ENCODE measurements at places on chromosomes 1 and 21.

DNA sequence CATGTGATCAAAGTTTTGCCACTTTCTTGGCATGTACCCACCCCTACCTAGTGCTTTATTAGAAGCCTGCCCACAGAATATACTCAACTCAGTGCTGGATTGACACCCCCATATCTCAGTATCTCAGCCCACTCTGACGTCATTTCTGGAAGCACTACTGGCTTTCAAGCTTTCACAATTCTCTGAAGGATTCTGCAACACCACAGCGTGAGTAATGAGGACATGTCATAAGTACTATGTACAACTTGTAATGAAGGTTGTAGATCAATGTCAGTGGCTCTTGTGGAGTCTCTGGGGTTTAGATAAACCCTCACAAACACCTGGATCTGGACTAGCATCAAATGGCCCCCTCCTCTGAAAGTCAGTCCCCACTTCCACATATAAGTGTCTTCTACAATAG, 57.2 kb downstream of the TNFSF4 start:
- no peak for DNase-seq

GRCh38 chr1:19087737-19088594, 122.1 kb downstream of the UBR4 start:
- no peak for DNase-seq

- no peak for DNase-seq
These were observed 33.7 kb downstream of the ZBTB18 start for GRCh38 chr1:244084763-244085162.

DNA sequence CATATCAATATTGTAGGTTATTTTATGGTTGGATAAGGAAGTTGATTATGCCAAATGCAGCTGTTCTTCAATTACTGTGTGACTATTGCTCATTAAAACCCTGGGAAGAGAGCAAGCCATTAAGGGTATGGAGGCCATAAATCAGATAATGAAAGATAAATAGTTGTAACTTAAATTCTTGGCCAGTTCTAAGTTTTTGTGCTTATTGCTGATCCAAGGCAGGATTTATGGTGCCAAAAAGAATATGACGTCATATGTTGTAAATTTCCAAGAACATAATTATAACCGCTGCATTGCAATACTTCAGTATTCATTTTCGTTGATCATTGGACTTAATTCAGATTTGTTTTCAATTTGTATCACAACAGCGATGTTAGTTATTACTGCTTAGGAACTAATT, 211.6 kb downstream of the LRRC40 start:
- DNase-seq, result no peak

DNA sequence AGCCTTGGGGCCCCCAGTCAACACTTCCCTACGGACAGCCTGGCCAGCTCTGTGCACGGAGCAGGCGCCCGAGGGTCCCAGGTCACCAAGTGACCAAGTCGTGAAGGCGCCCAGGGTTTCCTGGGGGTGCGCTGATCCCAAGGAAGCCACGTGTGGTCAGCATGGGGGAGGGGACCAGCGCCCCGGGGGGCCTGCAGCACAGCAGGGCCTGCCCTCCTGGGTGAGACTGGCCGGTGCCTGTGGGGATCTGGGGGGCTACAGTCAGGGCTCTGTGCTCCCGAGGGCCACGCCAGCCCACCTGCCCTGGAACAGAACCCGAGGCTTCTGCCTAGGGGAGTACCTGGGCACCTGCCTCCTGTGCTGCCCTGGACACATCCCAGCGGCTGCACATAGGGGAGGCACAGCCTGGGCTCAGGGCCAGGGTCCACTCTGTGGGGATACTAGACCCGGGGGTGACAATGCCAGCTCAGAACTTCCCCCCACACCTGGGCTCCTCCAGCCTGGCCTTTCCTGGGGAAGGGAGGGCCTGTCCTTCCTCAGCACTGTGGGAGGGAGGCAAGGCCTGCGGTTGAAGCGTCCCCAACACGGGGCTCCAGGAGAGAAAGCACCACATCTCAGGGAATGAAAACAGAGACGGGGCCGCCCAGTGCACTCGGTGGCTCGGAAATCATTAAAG, 6.2 kb upstream of the POFUT2 start:
- DNase-seq, result no peak

DNA sequence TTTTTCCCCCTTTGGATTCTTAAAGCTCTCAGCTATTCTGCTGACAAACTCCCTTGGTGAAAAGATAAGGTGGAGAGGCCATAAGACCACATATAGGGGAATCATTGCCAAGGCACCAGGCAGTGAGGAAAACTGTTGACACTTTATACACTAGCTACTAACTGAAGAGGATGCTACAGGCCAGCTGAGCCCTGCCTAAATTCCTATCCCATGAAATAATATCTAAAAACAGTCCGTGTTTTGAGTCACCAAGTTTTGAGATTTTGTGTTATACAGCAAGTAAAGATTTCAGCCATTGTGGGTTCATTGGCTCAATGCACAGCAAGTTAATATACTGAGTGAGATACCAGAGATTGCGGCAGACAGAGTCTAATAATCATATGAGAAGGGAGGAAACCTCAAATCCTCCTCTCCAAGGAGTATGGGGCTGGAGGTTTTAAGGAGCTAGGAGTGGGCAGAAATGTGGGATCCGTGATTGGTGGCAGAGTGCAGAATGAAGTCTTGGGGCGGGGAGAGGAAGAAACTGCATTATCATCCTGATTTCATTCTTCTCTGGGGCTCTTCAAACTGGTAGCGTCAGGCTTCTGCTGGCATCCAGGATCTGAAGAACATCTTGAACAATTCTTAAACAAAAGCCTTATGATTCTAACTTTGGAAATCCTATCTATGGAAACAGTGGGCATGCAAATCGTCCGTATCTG, 9.2 kb downstream of the CLDN8 start:
- DNase-seq, result peak; percentile 63

GRCh38 chr1:118960026-118960561, 28.0 kb downstream of the TBX15 start:
- no peak for DNase-seq

GRCh38 chr1:6454856-6455751, 10.9 kb downstream of the TNFRSF25 start:
- no peak for DNase-seq

DNA sequence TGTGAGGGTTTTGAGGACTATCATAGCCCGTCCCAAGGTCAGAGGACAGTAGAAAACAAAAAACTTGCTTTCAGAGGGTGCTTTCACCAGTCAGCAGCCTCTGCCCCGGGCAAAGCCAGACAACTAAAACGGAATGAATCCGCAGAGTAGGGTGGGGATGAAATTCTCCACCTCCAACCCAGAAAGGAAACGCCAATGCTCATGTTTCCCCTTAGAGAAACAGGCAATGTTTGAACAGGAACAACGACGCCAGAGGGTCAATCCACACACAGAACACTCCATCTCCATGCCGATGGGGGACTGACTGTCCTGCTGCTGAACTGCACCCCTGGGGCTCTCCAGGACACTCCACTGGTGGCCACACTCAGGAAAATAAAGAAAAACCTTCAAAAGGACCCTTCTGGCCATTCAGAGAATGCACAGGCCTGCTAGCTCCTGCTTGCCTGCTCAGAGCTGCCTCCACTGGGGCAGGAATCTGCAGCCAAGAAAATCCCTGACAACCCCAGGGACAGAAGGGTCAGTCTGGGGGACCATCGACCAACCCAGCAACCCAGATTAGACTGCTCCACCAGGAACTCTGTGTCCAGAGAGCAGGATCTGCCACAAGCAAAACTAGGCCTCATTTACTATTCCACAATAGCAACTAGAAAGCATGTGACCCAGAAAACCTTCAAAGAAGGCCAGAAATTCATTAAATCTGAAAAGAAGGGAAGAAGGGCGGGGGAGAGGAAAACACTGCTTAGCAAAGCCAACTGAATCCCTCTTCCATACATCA, 116.0 kb downstream of the TOMM20 start:
- no peak for DNase-seq

DNA sequence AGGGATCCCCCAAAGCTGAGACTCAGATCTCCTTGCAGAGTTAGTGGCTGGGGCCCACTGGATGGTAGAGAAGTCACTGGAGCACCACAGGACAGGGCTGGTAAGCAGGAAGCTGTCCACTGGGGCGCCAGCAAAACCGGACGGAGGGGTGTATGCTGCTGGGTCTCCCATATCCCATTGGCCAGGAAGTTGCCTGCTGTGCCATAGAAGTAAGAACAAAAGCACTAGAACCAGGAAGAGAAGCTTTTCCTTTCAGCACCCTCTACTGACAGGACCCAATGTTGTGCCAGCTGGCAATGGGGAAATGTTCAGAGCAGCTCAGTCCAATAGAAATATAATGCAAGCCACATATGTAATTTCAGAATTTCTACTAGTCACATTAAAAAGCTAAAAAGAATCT, 146.6 kb downstream of the SPATA46 start:
- DNase-seq, result no peak

DNA sequence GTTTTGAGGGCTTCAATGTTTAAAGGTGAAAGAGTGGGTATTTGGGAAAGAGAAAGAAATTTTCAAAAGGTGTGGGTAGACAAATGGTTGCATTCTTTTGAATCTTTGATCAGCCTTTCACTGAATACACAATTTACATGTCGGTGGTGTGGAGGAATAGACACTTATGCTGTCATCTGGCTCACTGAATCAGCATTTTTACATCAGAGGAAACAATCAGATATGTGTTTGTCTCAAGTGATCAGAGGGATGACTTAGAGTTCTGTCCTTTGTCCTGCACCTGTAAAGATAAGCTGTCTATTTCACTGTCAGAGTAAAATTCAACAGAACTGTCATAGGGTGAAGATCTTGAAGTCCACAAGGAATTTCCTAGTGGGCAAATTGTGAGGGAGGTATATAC, 170.9 kb upstream of the USP25 start:
- DNase-seq, result no peak

- DNase-seq, result no peak
These were observed 19.0 kb downstream of the CYP4B1 start for GRCh38 chr1:46817814-46818213.

GRCh38 chr1:198830412-198830811, 191.6 kb downstream of the PTPRC start:
- no peak for DNase-seq

- DNase-seq, result no peak
These were observed 54.4 kb upstream of the SCMH1 start for GRCh38 chr1:41296506-41296905.

DNA sequence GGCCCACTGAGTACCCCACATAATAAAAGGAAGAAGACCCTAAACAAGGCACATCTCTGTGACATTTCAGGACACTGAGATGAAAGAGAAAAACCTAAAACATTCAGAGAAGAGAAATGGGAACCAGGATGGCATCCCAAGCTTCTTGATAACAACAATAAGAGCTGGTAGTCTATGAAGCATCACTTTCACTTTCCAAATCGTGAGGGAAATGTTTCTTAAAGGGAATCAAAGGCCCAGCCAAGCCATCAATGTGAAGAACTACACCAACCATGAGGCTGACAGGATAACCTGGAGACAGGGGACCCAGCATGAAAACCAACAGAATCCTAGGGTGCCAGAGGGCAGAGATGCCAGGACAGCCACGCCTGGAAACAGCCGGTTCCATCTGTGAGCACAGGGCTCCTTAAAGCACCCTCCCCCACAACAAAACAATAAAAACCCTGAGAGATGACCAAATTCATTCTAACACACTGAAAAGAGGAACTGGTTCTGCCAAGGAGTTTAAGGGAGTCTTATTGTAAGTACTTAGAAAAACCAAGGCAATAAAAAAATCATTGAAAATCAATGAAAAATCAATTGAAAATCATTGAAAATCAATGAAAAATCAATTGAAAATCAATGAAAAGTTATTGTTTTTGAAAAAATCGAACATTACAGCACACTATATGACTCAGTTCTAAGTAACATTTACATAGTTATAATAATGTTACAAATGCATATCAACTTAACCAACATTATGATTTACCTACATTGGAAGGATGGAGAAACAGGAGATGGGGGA, 141.5 kb upstream of the ERG start:
- DNase-seq, result no peak

- DNase-seq, result peak; percentile 87
These were observed 75.4 kb downstream of the ABCA4 start for GRCh38 chr1:94045465-94046056.

DNA sequence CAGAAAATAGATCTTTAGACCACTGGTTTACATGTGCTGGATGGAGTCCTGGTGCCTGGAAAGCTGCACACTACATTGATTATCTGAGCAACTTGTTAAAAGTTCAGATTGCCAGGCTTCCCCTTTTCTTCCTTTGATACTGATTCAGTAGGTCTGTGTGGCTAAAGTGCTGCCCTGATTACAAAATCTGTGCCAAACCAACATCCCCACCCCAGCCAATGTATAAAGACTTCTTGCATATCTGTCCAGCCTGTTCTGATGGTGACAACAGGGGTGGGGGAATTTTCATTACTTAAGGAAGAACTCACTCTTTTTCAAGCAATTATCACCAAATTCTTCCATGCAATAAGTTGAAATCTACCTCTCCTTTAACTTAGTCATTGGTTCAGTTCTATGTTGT, 135.5 kb downstream of the TNFSF18 start:
- no peak for DNase-seq

DNA sequence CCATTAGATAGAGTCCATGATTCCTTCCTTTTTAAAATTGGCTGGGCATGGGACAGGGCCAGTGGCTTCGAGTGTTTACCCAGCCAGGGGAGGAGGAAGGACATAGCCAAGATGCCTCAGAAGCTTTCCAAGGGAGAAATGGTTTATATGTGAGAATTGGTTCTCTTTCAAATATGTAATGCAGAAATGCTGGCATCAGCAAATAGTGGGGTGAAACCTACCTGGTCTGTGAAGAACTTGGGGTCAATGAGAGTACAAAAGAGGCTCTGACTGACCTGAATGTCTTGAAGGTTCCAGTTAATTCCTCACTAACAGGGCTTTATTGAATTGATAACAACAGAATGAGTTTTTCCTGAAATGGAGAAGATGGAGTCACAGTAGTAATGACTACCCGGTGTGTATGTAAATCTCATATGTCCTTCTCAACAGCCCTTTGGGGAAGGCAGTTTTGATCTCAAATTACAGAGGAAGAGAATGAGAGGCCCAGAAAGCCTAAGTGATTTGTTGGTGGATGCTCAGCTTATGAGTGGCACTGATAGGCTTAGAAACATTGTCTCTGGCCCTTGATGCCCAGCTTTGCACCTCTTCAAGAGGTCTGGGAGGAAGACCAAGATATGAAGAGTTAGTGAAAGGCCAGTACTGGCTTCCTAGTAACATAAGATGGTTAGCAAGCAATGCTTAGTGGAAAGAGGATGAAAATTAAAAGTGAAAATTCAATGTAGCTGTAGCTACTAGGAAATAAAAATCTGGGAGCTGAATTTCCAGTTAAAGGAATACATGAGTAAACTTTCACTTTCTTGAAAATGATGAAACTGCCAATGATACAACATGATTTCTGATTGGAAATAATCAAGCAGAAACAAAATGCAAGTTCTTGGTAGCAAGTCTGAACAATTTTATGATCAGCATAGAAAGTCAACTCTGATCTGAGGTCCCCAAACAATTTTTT, 2.7 kb downstream of the ATF3 start:
- no peak for DNase-seq

GRCh38 chr1:154404984-154405746, at the start of gene IL6R:
IL6R (plus strand) TSS chr1:154405343; CDS start chr1:154405630, 287 bp downstream.
- DNase-seq, result peak; percentile 77

GRCh38 chr1:180563026-180563827, 4.5 kb downstream of the OVAAL start:
- peak; percentile 39 for DNase-seq

DNA sequence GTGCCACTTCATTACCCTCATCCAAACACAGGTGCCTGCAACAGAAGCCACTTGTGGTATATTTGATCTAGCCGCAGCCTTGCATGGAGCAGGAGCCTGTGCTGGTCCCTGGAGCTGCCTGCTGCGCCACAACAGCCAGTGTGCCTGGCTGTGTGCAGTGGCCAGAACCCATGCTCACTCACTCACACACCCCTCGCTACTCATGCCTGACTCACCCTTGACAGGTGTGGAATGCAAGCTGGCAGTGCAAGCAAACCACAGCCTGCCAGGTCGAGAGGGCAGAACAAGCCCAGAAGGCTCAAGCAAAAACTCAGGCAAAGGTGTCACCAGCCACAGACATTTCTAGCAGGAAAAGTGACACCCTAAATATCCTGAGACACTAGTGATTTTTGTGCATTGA, 1510.9 kb downstream of the KCNT2 start:
- peak; percentile 47 for DNase-seq
